Adrenal gland (tissue), 19 donors: ENCODE measurements at places on chromosomes 1 and 21. TPM values are rescaled to one million over a fixed set of nuclear protein-coding genes. Genes with fewer than 3 reads are reported as not detected.

Gene IGSF3
- total RNA-seq = 3.0 TPM

Gene RASSF5
- 46.9 TPM for total RNA-seq

Gene CCDC30
- 2.6 TPM for total RNA-seq

Gene LIPI
- not detected for total RNA-seq

Gene NBPF19
- 5.6 TPM for total RNA-seq

Gene BGLAP
- total RNA-seq = 0.50 TPM

Gene CCDC190
- not detected for total RNA-seq

Gene TMEM269
- total RNA-seq = not detected

Gene MMEL1
- total RNA-seq = 1.3 TPM

Gene C1orf94
- not detected for total RNA-seq

Gene GUCA2A
- total RNA-seq = not detected

Gene ATP6V1G3
- total RNA-seq = not detected

Gene CCDC27
- not detected for total RNA-seq

Gene ST6GALNAC5
- 33.4 TPM for total RNA-seq

Gene CR1L
- total RNA-seq = not detected

Gene NHLH2
- total RNA-seq = not detected

Gene OTUD7B
- 14.6 TPM for total RNA-seq

Gene VSIG8
- total RNA-seq = not detected

Gene FCRLA
- total RNA-seq = 28.0 TPM

Gene EFHD2
- 113 TPM for total RNA-seq

Gene LCE1B
- total RNA-seq = not detected
